ENCODE measurements at places on chromosomes 4 and X.

GRCh38 chrX:72467135-72467534 lies 105.5 kb downstream of the HDAC8 start:
- no peak for DNase-seq

GRCh38 chrX:21996872-21997455 lies 35.2 kb upstream of the PHEX start:
- no peak for DNase-seq

DNA sequence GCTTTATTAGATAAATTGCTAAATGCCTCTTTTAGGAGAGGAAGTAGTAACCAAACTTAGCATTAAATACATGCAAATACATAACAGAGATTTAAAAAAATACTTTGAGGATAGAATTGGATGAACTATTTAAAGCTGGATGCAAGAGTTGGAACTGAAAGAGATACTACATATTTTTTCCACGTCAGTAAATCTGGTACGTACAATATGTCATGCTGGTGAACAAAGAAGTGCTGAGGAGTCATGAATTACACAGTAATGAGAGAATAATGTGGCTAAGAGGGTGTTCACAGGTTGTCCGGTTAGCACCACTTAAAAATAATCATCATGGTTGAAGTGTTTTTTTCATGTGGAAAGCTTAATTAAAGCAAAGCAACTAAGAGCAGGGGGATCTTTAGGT lies 184.1 kb upstream of the FRMPD4 start:
- DNase-seq: no peak

- no peak for DNase-seq
Measured at GRCh38 chr4:145490796-145491195, 9.1 kb downstream of the SMAD1 start.

- DNase-seq: no peak
Measured at GRCh38 chr4:3701736-3702560, 64.2 kb upstream of the ADRA2C start.

- no peak for DNase-seq
Measured at GRCh38 chr4:174631901-174632758, 109.8 kb upstream of the HPGD start.

GRCh38 chr4:3304831-3305609 lies 12.2 kb downstream of the RGS12 start:
- DNase-seq: no peak

- DNase-seq: no peak
Measured at GRCh38 chrX:97504431-97504830, 620.7 kb downstream of the RPA4 start.

DNA sequence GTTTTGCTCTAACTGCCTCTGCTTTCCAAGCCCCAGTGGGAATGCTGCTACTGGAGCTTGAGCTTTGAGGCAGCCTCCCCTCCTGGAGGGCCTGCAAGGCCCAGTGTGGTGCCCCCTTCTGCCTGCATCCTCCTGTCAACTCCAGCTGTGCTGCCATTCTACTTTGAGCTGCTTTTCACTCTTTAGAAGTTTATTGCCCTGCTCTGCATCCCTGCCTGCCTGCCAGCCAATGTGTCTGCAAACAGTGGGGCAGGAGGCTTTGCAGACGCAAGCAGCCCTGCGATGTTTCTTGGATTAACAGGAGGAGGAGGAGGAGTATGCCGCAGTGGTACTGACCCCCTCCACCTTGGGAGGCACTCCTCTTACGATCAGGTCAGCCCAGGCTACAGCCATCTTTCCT lies 16.4 kb downstream of the TMEM31 start:
- no peak for DNase-seq

DNA sequence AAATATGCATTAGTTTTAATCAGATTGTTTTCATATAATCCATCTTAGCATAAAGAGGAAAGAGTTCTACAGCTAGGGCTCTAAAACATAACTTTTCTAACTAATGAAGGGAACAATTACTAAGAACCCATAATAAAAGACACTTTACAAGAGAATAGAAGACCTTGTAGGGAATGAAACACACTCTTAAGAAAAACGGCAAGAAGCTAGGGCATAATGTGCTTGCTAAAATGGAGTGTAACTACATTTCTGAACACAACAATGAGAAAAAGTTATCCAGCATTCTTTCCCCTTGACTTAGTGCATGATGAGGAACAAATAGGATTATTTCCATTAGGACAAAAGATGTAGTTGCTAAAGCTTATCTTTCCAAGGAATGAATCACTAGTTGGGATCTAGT lies 54.6 kb downstream of the ARHGAP6 start:
- DNase-seq: no peak

DNA sequence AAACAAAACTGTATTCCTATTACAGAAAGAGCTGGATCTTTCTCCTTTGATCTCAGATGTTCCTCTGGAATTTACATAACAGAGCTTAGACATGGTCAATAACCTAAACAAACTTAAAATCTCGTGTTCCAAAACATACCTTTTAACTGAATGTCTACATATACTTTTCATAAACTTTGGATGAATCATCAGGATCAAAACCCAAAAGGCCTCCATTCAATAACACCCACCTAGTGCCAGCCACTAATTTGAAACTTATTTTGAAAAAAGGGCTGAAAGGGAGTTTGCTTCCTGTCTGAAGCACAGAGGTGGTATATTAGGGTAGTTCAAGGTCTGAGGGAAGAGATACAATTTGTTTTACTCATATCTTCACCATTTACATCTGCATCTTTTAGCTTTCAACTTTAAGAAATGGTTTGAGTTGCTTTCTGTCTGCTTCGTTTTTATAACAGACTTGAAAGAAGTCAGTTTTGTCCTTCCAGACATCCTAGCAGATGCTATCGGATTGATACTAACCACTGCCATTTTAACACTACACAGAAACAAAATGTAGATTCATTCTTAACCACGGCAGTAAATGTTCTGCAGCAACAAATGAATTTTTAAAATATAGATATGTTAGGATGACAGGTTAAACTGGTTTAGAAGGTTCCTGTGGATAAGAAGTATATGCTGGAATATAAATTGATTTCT lies 242.8 kb upstream of the DKK2 start:
- DNase-seq: no peak

- no peak for DNase-seq
Measured at GRCh38 chr4:1376391-1376840, 29.4 kb downstream of the UVSSA start.

- no peak for DNase-seq
Measured at GRCh38 chrX:12693754-12694153, 97.5 kb upstream of the PRPS2 start.

GRCh38 chr4:53579826-53580225 lies 11.5 kb downstream of the LNX1 start:
- DNase-seq: no peak

GRCh38 chr4:186820391-186820891 lies 96.8 kb upstream of the FAT1 start:
- no peak for DNase-seq

DNA sequence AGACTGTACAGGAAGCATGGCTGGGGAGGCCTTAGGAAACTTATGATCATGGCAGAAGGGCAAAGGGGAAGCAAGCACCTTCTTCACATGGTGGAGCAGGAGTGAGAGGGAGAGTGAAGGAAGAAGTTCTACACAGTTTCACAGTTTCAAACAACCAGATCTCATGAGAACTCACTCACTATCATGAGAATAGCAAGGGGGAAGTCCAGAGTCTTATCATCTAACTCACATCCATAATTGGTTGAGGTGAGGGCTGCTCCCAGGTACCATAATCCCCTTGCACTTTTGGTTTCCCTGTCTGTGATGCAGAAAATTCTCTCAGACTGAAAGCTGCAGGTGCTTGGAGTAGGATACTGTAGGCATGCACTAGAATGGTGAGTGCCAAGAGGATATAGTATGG lies 233.8 kb upstream of the CPEB2 start:
- DNase-seq: no peak

GRCh38 chrX:134631426-134632346 lies 26.6 kb downstream of the PLAC1 start:
- no peak for DNase-seq

DNA sequence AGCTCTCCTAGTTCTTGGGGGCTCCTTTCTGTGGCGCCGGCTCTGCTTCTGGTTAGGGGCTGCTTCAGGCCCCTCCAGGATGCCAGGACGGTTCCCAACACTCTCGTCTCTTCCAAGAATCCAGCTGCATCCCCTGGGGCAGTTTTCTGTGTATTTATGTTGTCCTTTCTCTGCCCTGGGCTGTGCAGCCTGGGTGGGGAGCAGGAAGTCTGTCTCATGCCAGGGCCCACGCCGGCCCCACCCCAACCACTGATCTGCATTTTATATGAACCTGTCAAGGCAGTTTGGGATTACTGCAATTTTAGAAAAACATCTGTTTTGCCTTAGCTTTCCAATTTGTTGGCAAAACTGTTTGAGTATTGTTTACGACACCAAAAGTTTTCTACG lies 14.6 kb downstream of the CTBP1 start:
- no peak for DNase-seq

GRCh38 chrX:6465756-6466155 lies 69.2 kb downstream of the VCX3A start:
- no peak for DNase-seq

DNA sequence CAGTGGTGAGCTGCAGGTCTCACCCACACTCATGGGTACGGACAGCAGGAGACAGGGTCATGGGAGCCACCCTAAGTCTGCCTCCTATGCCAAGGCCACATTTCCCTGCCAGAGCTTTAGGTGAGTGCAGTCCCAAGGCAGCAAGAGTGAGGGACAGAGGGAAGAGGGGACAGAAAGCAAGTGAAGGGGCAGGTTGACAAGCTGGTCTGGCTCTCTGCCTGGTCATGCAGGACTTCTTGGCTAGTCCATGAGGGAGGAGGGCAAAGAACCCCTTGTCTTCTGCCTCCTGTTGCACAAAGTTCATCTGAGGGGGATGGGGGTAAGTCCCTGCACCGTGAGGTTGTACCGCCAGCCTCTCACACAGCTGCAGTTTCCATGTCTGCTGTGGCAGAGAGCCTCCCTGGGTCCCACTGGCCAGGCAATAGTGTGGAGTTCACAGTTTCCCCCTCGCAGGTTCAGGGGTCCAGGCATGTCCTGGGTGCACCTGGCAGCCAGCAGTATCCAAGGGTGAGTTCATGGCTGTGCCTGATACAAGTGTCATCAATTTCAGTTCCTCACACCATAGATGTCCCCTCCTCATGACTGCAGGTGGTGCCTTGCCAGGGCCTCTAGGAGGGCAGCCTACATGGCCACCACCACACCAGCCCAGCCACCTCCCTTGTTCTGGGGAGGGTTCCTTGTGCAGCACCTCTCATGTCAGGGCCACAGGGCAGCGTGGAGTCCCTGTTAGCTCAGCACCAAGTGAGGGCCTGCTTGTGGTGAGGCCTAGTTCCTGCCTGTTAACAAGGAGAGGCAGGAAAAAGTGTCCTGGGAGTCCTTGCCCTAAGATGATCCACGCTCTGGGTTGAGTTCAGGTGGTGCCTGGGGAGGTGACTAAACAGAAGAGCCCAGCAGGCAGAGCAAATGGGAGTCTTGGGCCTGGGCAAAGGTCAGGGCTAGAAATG lies 72.5 kb downstream of the ADRA2C start:
- DNase-seq: no peak

- no peak for DNase-seq
Measured at GRCh38 chr4:57103051-57103450, 7.1 kb downstream of the IGFBP7 start.

DNA sequence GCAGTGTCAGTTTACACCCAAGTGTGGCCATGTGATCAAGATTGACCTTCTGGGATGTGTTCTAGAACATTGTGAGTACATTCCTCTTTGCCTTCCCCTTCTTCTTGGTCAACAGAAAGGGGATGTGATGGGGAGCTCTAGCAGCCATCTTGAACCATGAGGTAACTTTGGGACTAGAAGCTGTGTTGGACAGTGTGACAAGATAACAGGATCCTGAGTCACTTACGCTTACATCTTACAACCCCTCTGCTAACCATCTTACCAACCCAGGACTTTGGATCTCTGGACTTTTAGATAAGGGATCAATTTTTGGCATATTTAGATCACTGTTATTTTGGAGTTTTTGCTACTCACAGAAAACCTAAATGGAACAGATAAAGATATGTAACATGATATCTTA lies 625.6 kb downstream of the BCOR start:
- DNase-seq: no peak

- DNase-seq: no peak
Measured at GRCh38 chrX:128698573-128699181, 646.5 kb upstream of the ACTRT1 start.

DNA sequence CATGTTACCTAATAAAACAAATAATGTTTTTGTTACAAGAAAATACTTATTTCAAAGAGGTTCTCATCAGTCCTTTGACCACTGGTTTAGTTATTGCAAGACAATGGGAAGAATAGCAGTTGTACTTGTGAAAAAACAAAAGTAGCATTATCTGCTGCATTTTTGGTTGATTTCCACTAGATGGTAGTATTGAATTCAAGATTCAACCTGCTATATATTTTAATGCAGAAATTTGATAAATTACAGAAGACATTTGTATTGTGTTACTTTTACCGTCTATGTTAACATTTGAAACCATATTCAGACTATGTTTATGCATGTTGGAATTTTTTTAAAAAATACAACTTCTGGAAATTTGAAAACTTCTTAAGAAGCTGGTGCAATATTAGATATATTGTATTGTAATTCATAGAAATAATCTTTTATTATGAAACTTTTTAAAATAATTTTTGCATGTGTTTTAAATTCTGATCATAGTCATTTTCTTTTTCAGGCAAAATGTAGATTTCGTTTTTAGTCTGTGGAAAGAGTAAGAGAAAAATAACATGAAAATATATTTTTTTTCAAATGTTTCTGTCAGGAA lies 56.4 kb downstream of the SPCS3 start:
- no peak for DNase-seq

DNA sequence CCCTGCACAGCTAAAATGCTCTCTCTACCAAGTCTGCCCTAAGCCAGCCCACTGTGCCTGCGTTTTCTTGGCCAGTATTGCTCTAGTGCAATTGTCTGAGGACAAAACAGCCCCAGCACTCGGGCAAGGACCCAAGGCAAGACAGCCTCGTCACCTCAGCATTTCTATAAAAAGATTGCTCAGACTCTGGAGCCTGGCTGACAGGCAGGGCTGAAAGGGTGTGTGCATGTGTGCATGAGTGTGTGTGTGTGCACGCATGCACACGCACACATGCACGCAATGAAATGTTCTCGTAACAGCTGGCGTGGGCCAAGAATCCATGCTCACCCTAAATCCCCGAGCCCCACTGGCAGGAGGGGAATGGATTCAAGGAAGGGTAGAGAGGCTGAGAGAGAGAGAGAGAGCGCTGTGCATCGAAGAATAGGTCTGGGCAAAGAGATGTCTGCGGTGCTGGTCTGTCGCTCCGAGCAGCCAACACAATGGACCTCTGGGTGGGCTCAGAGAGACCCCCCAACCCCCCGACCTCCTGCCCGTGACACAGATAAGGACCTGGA lies 579.2 kb downstream of the BCOR start:
- DNase-seq: no peak

DNA sequence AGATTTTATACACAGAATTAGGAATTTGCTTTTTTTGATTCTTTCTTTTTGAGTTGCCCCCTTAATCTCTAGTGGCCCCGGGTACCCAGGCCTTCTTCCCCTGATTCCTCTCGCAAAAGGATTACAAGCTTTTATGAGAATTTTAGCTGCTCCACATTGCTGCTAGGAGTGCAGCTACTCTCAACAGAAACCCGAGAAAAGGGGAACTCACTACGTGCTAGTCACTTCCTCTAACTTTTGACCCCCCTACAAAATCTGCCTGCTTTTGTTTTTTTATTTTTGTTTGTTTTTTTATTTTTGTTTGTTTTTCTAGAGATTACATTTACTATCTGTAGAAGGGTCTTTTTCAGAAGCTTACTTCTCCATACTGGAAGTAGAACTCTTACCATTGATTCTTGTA lies 64.1 kb downstream of the ZNF81 start:
- no peak for DNase-seq

- DNase-seq: peak; percentile 86
Measured at GRCh38 chrX:130268449-130269170, at the start of gene ZNF280C. Gene ZNF280C, minus strand, starts transcription at chrX:130268899. Its CDS starts 8,450 bp downstream, at chrX:130260449.

Measured in stimulated activated CD8-positive, alpha-beta memory T cell treated with anti-CD3 and anti-CD28 coated beads, Interleukin-4, amount 100 ng/mL, for 4 hours (primary cell).